ENCODE measurements at places on chromosomes 7 and 10.

GRCh38 chr10:22912763-22913384, 15.0 kb upstream of the ARMC3 start:
- DNase-seq = no peak

GRCh38 chr7:137961200-137962177, 40.4 kb downstream of the CREB3L2 start:
- DNase-seq = no peak

GRCh38 chr7:101465576-101466196, 103.0 kb downstream of the COL26A1 start:
- DNase-seq = no peak

DNA sequence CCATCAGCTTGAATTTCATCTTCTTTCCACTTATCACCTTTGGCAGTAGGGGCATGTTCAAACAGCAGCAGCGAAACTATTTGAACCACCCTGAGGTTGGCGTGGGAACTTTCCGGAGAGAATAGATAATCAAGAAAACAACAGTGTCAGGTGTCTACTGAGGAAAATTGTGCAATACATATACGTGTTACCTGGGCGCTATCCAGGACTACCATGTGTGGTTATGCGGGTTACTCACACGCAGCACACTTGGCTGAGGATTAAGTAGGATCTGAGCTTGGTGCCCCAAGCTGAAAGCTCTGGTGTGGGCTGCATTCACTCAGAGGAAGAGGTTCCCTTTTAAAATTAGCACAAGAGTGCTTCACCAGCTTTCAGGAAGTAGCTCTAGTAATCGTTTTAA, 8.8 kb upstream of the ABI1 start:
- DNase-seq = no peak

GRCh38 chr10:59843748-59844147, 62.6 kb downstream of the CCDC6 start:
- no peak for DNase-seq

DNA sequence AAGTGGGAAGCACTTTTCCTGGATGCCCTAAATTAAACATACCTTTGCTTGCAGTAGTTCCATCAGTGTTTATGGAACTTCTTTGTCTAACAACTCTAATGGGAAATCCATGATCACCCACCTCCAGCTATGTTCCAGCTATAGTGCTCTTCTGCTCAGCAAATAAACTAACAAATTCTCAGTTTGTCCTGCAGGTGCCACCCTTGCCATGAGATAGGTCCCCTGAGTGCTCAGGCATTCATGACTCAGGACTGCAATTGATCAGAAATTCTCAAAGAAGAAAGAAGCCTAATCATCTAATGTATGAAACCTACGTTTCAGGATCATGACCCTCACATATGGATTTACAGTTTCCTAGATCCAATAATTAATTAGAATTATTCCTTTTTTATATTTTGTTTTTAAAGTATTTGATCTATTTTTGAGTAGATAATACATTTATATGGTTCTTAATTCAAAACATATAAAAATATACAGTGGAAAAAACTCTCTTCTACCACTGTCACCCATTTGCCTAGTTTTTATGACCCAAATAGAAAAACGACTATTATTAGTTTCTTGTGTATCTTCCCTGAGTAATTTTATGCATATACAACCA, 48.7 kb upstream of the DYNC1I1 start:
- DNase-seq = peak; percentile 10

- no peak for DNase-seq
Measured at GRCh38 chr10:110244550-110244949, 37.1 kb downstream of the MXI1 start.

DNA sequence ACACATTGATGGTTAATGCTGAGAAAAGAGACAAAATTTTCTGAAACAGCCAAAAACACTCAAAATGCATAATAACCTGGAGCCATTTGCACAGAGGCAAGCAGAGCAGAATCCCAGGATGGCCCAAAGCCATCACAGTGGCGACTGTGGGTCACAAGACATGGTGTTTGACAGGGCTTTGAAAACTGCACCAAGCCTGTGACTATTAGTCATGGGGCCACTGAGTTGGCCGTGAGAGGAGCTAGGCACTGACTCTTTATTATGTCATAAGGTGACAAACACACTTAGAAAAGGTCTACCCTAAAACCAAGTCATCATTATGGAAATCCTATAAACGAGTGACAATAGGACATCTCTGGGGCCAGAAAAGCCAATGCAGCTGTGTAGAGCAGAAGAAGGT, 23.9 kb downstream of the DRGX start:
- DNase-seq = no peak

GRCh38 chr10:50417486-50417885, 166.2 kb upstream of the ASAH2 start:
- no peak for DNase-seq

GRCh38 chr10:111984057-111984456, 199.5 kb downstream of the GPAM start:
- no peak for DNase-seq

GRCh38 chr10:70459061-70459773, 17.7 kb upstream of the NODAL start:
- DNase-seq = no peak

DNA sequence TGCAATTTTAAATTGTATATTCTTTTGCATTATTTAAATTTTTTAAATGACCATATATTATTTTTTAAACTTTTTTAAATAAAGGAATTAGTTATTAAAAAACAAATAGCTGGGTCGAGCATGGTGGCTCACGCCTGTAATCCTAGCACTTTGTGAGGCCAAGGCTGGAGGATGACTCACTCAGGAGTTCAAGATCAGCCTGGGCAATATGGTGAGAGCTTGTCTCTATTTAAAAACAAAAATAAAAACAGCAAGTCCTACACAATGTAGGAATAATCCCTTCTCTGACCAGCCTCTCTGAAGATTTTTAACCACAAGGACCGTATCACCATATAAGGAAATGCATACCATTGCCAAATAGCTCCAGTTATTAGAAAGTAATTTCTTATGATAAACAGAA, 19.6 kb downstream of the NOC3L start:
- DNase-seq = no peak

DNA sequence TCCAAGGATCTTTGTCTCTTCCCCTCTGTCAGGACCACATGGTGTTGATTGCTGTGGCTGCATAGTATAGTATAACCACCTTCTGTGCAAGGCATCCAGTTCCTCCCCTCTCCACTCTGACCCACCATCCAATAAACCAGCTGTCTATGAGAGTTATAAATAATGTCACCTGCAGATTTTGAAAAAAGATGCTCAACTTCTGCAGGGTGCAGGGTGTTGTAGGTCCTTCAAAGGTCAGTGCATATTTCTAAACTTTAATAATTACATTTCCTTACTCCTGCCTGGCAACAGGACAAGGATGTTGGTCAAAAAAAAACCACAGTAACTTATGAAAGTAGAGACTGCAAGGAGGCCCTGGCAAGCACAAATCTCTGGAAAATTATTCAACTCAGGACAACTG, 166.2 kb downstream of the PKD1L1 start:
- no peak for DNase-seq

DNA sequence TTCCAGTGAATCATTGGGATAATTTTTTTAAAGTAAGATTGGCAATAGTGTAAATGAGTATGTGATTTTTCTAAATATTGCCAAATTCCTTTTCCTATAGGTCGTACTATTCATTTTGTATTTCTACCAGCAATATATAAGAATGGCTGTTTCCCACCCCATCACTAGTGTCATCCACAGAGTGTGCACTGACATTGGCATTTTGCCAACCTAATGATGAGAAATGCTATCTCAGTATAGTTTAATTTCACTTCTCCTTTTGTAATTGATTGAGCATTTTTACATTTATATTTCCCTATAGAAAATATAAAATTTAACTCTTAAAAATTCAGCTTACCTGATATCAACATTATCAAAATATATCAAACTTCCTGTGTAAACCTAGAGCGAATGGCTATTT, 17.6 kb upstream of the TMEM26 start:
- no peak for DNase-seq

DNA sequence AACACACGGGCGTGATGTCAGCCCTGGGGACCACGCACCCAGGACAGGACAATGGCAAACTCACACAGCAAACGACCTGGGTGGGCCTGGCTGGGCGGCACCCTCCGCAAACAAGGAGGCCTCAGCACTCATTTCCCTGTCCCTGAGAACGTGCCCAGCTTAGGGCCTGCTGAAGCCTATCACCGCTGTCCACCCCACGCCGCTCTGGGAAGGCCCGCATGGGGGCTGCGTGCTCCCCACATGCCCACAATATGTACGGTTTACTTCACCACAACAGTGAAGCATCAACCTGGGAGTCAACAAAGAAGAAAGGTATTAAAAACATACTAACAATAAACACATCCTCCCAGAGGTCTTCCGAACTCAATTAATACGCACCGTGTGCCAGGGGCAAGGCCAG, 12.2 kb downstream of the MAD1L1 start:
- no peak for DNase-seq

DNA sequence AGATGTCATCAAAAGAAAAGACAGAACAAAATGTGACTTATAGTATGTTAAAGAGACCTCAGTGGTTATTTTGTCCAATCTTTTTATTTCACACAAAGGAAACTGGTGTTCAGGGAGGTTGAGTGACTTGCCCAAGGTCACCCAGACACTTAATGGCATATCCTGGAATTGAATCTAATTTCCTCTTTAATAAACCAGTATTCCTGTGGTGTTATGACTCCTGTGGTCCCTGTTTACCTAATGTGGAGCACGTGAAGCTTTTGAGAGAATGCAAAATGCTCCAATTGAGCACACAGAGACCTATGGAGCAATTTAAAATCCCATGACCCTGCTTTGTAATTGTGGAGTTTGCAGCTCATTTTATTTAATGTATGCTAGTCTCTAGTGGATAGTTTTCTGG, 251.9 kb downstream of the REEP3 start:
- DNase-seq = no peak

GRCh38 chr10:8057636-8058273, 3.3 kb downstream of the GATA3 start:
- no peak for DNase-seq

DNA sequence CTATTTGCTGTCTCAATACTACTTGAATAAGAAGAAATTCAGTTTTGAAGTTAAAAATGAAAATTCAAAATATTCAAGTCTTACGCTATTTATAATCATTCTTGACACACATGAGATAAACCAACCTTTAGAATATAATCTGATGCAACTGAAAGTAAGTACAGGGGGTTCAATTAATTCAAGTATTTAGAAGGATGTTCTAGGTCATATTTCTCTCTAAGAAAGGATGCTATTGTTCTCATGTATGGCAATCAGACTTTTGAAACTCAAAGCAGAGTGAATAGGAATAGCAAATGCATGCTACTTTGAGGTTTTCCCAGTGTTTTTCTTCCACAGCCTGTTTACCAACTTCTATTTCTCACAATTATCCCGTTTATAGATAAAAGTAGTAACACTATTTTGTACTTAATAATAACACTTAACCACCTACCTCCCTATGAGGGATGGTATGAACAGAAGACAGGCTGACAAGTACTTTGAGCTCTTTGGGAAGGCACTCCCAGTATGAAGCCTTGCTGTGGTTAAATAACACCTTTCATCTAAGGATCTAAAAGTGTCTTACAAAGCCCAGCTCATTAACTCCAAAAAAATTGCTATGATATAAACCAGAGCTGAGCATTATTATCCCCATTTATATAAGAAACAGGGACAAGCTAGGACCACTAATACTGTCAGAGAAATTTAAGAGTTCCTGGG, 18.0 kb upstream of the SPOCK2 start:
- DNase-seq = no peak

GRCh38 chr10:34078017-34078744, 736.9 kb downstream of the PARD3 start:
- no peak for DNase-seq

DNA sequence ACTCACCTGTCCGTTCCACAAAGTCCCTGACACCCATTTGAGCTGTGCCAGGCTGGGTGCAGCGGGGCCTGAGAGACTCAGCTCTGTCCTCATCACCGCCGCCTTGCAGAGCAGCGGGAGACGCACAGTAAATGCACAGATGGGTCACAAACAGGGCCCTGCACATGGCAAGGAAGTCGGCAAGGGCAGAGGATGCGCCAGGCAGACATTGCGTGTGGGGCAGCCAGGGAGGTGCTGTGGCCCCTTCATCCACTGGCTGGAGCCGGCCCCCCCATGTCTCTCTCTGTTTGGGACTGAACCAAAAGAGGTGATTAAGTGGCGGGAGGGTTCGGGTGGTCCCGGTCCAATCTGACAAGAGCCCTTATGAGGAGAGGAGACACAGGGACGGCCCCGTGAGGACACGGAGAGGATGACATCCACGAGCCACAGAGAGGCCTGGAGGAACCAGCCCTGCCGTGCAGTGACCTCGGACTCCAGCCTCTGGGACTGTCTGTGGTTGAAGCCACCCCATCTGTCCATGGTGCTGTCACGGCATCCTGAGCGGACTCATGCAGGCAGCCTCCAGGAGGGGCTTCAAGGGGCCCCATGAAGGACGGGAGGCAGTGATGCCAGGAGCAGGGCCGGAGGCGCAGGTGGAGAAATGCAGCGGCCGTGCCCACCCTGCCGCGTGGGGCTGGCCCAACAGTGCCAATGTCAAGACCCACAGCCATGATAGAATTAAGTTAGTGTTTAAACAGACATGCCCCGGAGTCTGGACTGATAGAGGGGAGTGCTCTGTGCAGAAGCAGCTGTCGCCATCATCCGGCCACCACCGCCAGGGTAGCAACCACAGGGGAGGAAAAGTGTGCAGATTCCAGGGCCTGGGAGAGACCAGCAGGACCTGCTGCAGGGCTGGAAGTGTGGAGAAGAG, 28.4 kb upstream of the FOXL3 start:
- no peak for DNase-seq

DNA sequence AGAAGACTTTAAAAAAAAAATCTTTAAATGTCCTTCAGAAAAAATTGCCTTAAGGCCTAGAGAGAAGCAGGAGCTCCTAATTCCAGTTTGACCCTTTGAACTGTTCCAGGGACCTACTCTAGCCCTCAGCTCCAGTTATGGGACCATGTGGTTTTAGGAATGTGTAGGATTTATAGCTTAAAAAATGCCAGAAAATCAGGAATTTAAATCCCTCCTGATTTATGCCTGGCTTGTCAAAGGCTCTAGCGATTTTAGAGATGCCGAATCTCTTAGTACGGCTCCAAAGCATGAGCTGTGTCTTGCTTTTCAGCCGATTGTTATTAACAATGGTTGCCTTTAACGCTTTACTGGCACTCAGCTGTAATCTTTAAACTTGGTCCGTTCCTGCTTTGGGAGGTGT, 130.6 kb upstream of the NPVF start:
- DNase-seq = no peak

DNA sequence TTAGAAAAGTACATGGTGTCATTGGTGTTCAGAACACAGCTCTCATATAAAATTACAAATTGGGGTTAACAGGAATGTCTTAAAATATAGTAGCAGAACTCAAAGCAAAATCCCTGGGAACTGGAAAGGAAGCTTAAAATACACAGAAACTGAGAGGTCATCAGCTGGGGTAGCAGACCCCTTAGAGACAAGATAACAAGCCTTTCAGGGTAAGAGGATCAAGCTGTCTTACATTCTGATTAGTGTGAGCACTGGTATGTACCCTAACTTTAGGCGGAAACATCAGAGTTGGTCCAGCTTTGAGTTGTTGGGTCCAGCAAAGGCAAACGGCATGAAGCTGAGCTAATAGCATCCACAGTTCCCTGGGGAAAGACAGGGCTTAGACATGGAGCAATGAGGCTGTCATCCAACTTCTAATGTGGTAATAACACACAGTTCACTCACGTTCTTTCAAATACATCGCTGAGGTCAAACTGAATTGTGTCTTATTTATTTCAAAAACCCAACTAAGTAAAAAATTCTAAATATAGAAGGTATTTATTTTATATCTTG, 32.6 kb downstream of the ARHGAP21 start:
- DNase-seq = no peak

GRCh38 chr10:31683682-31684081, 244.9 kb downstream of the ARHGAP12 start:
- DNase-seq = no peak

GRCh38 chr7:87218796-87219544, 562 bp downstream of the TMEM243 start:
- no peak for DNase-seq

Measured in HTR-8/SVneo (cell line).